ENCODE measurements at places on chromosomes 6 and 20.

DNA sequence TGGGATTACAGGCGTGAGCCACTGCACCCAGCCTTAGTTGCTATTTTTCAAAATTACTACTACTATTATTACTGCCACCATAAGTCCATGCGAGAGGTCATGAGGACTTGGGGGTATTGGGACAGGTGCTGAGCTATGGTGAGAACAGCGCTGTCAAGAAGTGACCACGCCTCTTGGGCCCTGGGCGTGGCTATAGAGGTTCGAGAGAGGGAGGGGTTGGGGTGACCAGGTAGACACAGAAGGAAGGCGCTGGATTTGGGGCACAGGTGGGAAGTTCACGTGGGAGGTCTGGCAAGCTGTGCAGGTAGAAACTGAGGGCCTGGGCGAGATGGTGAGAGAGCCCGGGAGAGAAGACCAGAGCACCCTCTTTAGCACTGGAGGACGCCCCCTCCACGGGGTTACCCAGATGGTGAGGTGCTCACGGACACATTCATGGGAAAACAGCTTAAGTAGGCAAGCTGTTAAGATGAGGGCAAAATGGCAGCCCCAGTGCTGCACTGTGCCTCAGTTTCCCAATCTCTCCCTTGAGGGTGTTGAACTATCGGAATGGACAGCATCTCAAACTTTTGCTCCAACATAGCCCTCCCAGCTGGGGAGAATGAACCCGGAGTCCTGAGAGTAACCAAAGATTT, 61.0 kb downstream of the RAB44 start:
- no peak for DNase-seq

DNA sequence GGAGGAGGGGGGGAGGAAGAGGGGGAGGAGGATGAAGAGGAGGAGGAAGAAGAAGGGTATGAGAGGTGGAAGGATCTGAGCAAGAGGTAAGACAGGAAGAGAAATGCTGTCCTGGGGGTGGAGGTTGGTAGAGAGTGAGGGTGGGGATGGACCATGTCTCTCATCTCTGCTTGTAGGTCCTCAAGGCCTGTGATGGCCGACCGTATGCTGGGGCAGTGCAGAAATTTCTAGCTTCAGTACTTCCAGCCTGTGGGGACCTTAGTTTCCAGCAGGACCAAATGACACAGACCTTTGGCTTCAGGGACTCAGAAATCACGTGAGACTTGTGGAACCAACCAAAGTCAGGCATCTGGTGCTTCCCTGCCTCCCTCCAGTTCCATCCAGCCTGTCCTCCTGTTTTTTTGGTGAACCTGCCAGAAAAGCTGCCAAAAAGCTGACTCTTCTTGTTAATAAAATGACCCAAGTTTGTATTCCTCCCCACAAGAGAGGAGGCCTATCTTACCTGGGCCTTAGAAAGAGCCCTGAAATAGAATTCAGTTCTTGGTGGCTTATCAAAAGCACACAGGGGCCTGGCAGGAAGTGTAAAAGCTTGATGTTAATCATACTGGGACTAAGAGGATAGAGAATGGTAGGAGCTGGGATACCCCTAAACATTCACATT, 2.5 kb upstream of the C4A start:
- DNase-seq: no peak

DNA sequence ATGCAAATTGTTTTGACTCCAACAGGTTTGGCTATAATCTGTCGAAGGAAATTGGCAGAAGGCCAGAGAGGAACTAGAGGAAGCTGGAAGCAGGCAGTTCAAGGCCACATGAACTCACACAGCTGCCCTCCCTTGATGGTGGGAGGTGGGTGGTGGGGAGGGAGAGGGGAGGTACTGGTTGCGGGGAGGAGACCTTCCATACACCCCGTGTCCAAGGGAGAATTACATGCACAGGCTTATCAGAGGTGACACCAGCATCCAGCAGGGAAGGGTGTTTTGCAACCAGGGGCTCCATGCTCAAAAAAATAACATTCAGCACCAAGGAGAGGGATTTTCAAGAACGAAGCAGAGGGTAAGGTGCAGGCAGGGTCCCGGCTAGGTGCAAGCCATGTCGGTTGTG, 9.1 kb downstream of the PRND start:
- no peak for DNase-seq

GRCh38 chr20:52971498-52972189, 514 bp upstream of the TSHZ2 start:
- DNase-seq: no peak

GRCh38 chr6:146422789-146423375, 120.8 kb upstream of the RAB32 start:
- DNase-seq: no peak

Data from HCT116 (cell line).